ENCODE measurements at places on chromosomes 6 and 20.

DNA sequence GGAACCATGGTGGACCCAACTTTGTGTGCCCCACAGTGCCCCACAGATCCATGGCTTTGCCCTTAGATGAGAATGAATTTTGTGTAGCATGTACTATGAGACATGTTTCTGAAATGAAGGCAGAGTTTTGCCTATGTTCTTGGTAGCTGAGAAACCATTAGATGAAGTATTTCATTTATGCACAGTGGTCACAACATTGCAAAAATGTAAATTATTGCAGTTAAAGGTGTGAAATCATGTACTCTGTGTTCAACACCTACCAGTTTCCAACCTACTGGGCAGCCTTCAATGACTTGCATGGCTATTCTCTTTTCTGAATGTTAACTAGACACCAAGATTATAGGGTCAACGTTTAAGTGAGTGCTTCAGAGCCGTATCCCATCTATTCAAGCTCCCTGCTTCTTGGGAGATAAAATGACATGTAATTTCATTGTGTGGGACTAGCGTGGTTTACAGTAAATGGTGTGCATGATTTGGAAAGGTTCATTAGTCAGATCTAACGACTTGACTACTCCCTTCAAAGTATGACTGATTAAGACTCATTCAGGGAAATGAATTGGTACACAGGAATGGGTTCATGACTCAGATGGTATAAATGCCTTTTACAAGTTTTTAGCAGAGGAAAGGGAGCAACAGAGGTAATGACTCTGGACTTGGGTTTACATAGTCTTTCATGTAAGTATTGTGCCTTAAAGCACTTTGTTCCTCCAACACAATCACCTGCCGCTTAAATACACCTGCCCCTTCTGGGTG lies 106.1 kb upstream of the AKIRIN2 start:
- no peak for DNase-seq

DNA sequence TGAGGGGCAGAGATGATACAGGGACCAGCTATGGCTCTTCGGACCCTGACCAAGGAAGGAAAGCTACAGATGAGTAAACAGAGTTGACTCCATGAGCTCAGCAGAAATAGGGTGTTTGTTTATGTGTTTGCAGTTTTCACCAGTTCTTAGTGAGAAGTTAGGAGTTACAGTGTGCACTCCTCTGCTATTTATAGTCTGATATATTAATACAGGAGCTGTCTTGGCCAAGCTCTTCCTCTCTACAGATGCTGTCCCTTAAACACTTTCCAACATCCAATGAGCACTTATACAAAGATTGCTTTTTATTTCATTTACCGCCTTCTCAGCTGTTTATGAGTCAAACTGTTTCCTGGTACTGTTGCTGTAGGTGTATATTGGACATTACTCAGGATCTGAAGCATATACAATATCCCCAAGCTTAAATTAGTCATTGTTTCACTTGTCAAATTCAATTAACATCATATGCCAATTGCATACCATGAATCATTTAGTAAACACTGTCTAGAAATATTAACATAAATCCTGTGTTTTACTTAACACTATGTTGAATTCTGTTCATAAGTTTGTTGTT lies 618.0 kb downstream of the PRKN start:
- no peak for DNase-seq

DNA sequence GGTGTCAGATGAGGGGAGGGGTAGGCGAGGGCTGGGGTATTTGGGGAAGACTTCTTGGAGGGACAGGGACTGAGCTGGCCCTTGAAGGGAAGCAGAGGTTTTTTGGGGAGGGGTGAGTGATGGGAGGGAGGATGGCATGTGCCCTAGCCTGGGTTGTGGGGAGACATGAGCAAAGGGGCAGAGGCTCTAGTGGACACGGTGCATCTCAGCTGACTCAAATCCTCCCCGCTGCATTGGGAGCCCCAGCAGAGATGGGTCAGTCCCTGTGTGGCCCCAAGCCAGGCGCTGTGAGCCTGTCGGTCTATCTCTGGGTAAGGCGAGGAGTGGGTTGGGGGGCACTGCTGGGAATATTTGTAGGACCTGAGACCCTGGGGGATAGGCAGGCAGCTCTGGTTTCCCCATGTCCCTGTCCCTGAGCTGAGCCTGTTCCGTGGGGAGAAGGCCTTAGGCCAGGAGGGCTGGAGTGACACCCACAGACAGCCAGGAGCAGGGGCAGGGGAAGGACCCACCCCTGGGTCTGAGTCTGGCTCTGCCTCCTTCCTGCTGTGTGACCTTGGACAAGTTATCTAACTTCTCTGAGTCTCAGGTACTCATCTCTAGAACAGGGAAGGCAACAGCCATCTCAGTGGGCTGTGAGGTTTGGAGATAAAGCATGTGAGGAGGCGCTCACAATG lies 36.0 kb downstream of the SPDEF start:
- DNase-seq = no peak

GRCh38 chr20:44071057-44071456 lies 115.9 kb downstream of the JPH2 start:
- no peak for DNase-seq

- no peak for DNase-seq
Observed at GRCh38 chr20:13220194-13220903, 725 bp upstream of the ISM1 start.

DNA sequence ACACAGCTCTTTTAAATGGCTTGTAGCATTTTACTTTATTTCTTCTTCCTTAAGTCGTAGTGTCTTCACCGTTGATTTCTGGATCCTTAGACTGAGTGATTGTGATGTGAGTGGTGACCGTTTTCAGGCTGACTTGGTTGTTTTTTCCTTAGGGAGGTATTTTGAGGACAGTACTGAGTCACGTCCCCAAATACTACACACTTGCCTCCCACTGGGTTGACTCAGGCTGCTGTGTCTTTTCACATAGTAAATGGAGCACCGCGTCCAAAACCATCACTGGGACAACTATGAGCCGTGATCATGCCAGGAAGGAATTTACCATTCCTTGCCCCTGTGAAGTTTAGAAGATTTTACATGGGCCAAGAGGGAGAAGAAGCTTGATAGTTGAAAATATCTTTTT lies 174.1 kb downstream of the FARS2 start:
- DNase-seq = peak; percentile 31

DNA sequence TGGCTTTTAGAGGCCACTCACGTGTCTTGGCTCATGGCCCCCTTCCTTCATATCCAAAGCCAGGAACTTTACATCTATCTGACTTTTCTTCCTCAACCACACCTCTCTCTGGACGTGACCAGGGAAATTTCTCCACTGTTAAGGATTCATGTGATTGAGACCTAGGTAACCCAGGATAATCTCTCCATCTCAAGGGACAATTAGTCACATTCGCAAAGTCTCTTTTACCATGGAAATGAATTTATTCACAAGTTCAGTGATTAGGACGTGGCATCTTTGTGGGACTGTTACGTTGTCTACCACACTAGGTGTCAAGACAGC lies 227.5 kb upstream of the RAB32 start:
- no peak for DNase-seq

DNA sequence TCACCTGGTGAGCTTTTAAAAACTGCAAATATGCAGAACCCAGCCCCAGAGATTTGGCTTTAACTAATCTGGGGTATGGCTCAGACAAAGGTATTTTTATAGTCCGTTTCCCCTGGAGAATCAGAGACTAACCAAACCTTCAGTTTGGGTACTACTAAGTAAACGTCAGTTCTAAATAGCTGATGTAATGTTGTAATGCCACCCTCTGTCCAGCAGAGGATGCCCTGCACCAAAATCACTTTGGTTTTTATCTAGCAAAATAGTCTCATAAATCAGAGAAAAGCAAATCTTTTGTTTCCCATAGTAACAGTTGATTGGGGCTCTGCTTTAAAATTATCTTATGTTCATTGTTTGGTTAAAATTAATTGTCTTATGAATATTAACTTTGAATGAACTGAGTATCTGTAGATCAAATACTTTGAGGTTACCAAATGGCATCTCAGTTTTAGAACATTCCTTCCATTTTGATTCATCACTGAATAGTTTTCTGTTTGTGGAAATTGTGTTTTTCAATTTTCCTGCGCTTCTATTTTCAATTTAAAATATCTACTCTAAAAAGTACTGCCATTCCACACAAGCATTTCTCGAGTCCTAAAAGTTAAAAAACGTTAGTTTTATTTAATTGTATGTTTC lies 278.3 kb upstream of the PLCB4 start:
- no peak for DNase-seq

DNA sequence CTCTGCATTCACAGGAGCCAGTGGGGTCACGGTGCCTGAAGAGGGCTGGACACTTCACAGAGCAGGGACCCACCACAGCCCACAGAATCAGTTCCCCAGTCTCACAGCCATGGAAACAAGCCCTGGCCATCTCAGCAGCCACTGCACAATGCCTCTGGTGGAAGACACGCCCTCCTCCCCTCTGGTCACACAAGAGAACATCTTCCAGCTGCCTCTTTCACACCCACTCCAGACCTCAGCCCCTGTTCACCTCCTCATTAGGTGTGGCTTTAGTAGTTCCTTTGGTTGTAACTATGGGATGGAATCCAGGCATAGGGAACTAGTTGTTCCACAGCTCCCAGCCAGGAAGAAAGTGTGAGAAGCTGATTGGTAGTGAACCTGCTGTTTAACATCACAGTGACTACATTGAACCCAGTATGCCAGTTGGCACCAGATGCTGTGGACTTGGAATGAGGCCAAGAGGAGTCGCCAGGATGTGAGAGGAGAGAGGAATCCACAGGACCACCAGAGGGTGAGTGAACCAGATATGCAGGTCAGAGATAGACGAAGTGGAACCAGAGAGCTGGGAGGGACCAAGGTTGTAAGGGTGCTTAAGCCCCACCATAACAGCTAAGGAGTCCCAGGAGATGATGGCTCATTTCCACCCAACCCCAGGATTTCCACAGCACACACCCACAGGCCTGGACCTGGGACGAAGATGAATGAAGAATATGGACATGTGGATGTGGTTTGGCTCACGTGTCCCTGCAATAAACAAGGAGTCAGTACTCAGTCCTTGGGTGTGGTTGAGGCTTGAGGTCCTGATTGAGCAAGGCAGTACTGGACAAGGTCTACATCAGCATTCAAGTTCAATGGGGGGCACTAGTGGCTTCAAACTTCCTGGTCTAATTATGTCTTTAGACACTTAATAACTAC lies 8.8 kb upstream of the BTN3A3 start:
- no peak for DNase-seq

GRCh38 chr6:90993770-90994169 lies 406.9 kb upstream of the MAP3K7 start:
- DNase-seq = no peak

DNA sequence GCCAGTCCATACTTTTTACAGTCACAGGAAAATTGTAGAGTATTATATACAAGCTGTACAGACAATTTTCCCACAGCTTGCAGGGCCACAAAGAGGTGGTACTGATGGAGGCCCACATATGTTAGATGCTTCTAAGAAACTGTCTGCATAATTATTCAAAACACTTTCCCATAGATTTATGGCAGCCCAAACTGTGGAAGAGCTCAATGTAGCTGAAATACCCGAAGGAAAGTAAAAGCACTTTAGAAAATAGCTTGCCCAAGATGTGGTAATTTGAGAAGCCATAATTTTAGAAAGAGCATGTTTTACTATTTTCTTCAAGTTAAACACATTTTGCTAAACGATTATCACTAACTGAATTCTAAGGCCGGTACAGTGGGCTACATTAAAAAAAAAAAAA lies 36.9 kb downstream of the GMDS start:
- DNase-seq = no peak

- DNase-seq = no peak
Observed at GRCh38 chr6:15132854-15133670, 112.8 kb upstream of the JARID2 start.

GRCh38 chr6:134574491-134574890 lies 256.6 kb upstream of the SGK1 start:
- DNase-seq = no peak

DNA sequence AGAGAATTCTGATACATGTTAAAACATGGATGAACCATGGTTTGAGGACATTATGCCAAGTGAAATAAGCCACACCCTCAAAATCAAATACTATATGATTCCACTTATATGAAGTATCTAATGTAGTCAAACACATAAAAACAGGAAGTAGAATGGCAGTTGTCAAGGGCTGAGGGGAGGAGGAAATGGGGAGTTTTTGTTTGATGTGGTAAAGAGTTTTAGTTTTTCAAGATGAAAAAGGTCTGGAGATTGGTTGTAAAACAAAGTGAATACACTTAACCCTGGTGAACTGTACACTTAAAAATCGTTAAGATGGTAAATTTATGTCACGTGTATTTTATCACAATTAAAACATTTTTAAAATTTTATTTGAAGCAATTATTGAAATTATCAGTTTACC lies 127.4 kb upstream of the GRIK2 start:
- no peak for DNase-seq

GRCh38 chr6:134502614-134503549 lies 185.0 kb upstream of the SGK1 start:
- DNase-seq = no peak

- peak; percentile 81 for DNase-seq
Observed at GRCh38 chr6:116370760-116371119, at the start of gene DSE. Gene DSE, plus strand, starts transcription at chr6:116370947. Its CDS starts 28,304 bp downstream, at chr6:116399251.

DNA sequence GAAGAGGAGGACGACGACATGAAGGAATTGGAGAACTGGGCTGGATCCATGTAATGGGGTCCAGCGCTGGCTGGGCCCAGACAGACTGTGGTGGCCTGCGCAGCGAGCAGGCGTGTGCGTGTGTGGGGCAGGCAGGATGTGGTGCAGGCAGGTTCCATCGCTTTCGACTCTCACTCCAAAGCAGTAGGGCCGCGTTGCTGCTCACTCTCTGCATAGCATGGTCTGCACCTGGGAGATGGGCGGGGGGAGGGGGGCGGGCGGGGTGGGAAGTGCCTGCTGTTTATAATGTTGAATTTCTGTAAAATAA lies 42.3 kb downstream of the CHMP4B start:
- DNase-seq = no peak

DNA sequence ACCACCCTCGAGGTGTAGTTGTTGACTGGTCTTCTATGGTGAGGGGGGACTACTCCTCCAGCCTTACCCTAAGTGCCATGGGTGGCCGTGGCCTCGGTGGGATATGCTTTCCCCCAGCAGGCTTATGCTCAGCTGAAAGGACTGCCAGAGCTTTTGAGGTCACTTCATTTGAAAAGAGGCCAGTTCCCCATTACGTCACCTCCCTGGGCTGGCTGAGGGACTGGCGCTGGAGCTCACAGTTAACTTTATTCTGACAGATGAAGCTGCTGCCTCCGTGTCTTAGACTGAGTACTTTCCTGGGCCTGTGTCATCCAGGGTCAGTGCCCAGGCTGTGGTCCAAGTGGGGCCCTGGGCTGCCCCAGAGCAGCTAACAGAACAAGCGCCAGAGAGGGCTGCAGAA lies 42.8 kb upstream of the PCMTD2 start:
- no peak for DNase-seq

DNA sequence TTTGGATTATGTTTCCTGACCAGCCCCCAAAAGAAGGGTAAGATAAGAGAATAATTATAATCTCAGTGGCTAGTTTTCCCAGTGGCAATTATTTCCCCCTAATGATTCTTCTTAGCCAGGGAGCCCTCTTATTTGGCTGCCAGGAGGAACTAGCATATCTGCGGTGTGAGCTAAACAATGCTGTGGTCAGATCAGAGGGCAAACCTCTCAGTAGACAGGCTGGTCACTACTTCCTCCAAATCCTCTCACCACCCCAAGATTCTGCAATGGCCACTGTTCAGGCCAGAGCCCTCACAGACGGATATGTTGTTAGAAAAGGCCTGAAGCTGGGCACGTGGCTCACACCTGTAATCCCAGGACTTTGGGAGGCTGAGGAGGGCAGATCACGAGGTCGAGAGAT lies 273.4 kb upstream of the SASH1 start:
- DNase-seq = no peak

- DNase-seq = no peak
Observed at GRCh38 chr6:151681433-151682059, 125.9 kb upstream of the ESR1 start.

GRCh38 chr20:21516180-21516567 lies 2.3 kb upstream of the NKX2-2 start:
- DNase-seq = no peak

Measured in fibroblast of skin of left biceps (primary cell).